ENCODE measurements at places on chromosomes 7 and 10. TPM values are rescaled to one million over a fixed set of nuclear protein-coding genes. Genes with fewer than 3 reads are reported as not detected.

The CAMK2B gene
- 98.0 TPM for total RNA-seq

The FEZF1 gene
- not detected for total RNA-seq

The VPS37D gene
- 3.1 TPM for total RNA-seq

The TMEM26 gene
- total RNA-seq = 0.30 TPM

The HGF gene
- 2.3 TPM for total RNA-seq

The GHRHR gene
- not detected for total RNA-seq

The OR9A2 gene
- total RNA-seq = not detected

The TNRC18 gene
- total RNA-seq = 27.7 TPM
